ENCODE measurements at places on chromosomes 12 and 14. TPM values are rescaled to one million over a fixed set of nuclear protein-coding genes. Genes with fewer than 3 reads are reported as not detected.

GRCh38 chr12:41967668-41968500, 176.8 kb downstream of the GXYLT1 start:
- peak; percentile 77 for DNase-seq

- no peak for DNase-seq
These were observed 19.2 kb downstream of the CLIP1 start for GRCh38 chr12:122403115-122403770.

DNA sequence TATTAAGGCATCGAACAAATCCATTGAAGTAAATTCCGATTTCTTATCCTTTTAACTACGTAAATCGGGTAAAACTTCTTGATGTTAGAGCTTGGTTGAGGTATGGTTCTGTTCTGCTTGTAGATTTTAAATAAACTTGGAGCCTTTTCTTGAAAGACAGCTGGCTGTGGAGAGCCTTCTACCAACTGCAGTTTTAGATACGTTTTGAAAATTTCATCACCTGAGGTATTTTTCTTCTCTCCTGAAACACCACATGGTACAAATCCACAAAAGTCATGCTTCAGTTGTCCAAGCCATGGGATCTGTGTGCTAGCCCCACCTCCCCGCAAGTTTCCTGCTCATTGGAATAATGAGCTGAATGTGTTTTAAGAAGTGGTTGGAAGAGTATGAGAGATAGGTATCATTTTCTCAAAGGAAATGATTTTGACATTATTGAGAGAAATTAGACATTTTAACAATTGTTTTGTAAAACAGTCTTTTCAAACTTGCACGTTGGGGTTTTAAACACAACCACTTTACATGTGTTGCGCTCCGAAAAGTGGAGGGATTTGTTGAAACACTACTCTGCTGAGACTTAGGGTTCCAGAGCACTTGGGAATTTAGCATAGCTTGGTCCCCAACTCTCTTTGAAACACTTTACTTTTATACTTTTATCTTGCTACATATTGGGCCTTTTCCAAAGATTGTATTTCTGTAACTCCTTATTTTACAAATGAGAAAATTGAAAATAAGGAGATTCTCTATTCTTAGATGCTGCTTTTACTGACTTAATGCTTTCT, 1.4 kb downstream of the PPM1A start:
- DNase-seq, result no peak

GRCh38 chr14:57009585-57010515, 199.6 kb upstream of the OTX2 start:
- DNase-seq, result no peak

GRCh38 chr12:108055141-108055540, 73.9 kb upstream of the WSCD2 start:
- DNase-seq, result no peak

GRCh38 chr12:106645074-106645421, 62.2 kb downstream of the RFX4 start:
- DNase-seq, result no peak

GRCh38 chr14:33042591-33042990, 103.9 kb downstream of the NPAS3 start:
- DNase-seq, result no peak

- no peak for DNase-seq
These were observed 329.6 kb downstream of the ZFP36L1 start for GRCh38 chr14:68463299-68463698.

GRCh38 chr12:117334051-117334450, 27.4 kb downstream of the NOS1 start:
- DNase-seq, result no peak

GRCh38 chr12:47121146-47121545, 41.4 kb upstream of the AMIGO2 start:
- DNase-seq, result no peak

GRCh38 chr12:65586796-65587195, 237.5 kb upstream of the HMGA2 start:
- no peak for DNase-seq

DNA sequence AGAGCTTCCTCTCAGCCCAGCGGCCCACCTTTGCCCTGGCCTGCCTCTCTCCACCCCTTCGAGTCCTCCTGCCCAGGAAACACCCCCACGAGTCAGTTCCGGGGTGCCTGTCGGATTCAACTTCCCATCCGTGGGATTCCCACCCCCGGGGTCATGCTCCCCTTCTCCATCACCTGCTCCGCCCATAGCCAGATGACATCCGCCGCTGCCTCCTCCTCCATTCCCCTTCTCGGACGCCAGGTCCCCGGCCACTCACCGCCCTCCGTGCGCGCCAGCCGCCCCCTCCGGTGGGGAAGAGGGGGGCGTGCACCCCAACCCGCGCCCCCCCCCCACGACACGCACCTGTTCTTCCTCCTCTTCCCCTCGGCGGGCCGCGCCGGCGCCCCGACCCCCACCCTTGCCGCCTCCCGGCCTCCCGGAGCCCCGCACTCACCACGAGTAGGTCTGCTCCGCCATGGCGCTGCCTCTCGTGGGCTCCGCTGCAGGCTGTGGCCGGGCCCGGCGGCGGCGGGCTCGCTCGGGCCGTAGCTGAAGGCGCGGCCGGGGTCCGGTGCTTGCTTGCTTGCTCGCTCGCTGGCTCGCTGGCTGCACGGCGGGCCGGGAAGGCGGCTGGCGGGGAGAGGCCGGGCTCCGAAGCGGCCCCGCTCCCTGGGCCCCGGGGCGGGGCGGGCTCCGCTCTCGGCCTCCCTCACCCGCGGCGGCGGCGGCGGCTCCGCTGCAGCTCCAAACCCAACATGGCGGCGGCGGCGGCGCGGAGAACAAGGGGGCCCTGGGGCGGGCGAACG, 554 bp downstream of the SPPL3 start:
- DNase-seq, result peak; percentile 51

DNA sequence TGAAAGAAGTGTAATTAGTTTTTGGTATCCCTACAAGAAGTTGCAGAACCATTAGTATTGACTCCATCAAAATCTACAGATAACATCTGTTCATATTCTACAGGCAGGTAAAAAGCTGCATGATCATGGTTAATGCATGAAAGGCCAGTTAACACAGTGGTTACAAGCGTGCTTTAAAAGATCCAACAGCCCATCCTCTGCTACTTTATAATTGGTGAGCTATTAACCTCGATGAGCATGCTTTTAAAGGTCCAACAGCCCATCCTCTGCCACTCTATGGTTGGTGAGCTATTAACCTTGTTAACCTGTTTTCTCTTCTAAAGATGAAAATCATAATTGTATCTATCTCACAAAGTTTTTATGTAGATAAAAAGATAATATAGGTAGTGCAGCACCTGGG, 289.3 kb downstream of the DUSP6 start:
- no peak for DNase-seq

DNA sequence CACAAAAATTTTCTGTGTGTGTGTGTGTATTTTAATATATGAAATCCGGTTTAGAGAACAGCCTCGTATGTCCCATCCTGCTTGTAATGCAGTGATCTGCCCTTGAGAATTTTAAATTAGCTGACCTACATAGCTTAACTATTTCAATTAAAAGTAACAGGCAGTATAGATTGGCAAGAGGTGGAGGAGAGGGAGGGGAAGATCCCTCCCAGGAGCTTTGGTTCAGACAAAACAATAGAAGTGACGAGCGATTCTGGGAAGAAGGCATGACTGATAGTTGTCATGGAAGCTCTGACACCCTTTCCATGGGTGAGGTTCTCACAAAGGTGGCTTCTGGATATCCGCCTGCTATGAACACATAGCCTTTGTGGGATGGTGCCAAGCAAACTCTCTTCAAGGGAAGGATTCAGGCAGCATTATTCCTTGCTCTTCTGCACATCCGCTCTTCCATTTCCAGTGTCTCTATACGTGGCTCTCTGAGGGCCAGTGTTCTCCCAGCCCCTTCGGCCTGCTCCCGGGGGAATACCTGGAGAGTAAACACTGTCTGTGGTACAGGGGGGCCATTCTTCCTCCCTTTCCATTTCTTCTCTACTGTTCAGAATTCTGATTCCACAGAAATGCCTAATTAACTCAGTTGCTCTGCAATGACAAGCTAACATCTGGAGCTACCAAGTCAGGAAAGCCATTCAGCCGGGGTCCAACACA, 182.0 kb downstream of the CACNA1C start:
- DNase-seq, result no peak

DNA sequence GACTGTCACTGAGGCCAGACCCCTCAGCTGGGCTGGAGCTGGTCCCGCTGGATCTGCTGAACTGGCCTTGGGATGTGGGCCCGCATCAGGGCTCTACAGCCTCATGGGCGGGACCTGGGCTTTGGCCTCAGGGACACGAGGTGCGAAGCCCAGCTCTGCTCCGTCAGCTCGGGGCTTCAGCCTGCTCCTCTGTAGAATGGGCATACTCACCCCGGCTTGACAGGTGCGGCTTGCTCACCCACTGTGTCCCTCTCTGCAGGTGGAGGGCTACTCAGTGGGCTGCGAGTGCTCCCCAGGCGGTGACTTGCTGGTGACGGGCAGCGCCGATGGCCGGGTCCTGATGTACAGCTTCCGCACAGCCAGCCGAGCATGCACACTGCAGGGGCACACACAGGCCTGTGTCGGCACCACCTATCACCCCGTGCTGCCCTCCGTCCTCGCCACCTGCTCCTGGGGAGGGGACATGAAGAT, 57.6 kb downstream of the BEGAIN start:
- DNase-seq, result peak; percentile 19

DNA sequence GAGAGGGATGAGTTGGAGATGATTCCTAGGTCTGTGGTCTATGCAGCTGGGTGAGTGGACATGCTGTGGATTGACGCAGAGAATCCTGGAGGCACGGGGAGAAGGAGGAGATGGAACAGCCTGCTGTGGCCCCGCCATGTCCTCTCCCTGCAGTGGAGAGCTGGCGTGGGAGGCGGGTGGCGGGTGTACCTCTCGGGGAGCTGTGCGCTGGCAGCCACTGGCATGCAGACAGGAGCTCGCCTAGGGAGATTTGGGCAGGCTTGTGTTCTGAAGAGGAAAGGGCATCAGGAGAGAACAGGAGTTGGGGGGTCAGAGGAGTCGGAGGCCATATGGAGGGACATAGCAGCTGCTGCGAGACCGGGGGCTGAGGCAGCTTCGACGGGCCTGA, 56.1 kb downstream of the TECPR2 start:
- no peak for DNase-seq

DNA sequence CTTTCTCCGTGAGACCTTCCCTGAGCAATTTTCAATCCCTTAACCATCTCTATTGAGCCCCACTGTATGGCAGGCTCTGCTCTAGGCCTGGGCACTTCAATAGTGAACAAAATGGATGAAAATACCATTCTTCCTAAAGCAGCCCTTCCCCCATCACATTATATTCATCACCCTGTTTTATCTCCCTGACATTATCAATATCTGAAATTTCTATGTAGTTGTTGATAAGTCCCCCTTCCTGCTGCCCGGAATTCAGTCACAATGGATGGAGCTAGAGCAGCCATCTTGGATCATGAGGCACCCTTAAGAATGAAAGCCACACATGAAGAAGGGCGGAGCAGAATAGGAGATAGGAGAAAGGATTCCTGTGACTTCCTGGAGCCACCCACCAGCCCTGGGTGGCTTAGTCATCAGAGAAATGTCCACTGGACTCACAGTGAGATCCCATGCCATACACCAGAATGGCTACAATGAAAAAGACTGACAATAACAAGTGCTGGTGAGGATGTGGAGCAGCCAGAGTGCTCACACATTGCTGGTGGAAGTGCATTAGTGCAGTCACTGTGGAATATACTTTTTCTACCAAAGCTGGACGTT, 33.9 kb downstream of the SCARB1 start:
- DNase-seq, result no peak

- DNase-seq, result no peak
These were observed 4.0 kb downstream of the ATG101 start for GRCh38 chr12:52073531-52074381.

GRCh38 chr12:116332705-116333380, 55.4 kb upstream of the MED13L start:
- no peak for DNase-seq

- peak; percentile 24 for DNase-seq
These were observed 114.5 kb downstream of the ADGRD1 start for GRCh38 chr12:131067981-131068851.

DNA sequence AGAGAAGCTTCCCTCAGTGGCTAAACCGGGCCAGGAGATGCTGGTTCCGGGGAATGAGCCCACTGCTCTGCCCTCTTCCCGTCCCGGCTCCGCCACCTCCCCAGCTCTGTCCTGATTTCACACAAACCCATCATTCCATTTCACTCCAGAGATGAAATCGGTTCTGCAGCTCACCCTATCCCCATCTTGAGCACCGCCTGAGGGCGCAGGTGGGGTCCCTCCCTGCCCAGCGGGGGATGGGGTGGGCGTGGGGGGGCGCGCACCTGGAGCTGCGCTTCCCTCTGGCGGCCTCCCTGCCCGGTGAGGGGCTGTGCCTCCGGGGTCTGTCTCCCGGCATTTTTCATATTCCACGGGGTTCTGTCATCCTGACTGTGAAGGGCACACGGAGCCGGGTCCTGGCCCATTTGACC, 44.7 kb downstream of the NOC4L start:
- DNase-seq, result no peak

DNA sequence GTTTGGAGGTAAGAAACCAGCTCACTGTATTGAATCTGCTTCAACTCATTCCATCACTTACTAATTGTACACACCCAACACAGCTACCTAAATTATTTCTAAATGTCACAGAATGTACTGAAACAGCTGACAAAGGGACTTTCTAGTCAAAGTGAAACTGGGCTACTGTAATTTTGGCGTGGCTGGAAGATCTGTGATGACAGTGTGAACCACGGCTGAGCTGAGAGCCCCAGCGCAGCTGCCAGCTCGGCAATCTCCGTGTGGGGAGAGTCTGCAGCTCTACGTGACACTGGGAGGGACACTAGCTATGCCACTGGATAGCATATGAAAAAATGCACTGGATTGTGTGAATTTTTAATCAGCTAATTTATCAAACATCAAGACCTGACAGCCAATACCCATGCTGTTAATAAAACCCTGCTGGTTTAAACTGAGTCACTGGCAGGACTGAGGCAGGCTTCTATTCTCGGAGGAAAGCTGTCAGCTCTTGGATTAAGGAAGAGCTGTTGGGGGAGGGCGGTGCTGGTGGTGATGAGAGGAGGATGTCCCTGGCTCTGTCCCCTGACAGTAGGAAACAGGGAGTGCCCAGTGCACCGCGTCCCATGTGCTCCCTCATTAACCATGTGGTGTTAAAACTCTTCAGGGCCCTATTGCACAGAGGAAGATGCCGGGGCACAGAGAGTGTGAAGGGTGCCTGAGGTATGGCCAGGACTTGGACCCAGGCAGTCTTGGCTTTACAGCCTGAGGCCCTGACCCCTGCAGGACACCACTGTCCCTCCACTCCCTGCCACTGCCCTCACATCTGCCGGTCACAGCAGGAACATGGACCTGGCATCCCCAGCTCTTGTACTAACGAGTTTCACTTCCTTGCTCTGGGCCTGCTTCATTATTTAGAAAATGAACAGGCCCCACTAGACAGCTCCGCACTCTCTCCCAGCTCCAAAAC, 13.3 kb downstream of the SLC15A4 start:
- DNase-seq, result no peak

PDE3A gene
- 3.0 TPM for total RNA-seq

EID3 gene
- total RNA-seq, result 1.2 TPM

CIDEB gene
- total RNA-seq, result not detected

VRTN gene
- total RNA-seq, result 104 TPM

NFATC4 gene
- total RNA-seq, result 46.4 TPM

CAPZA3 gene
- total RNA-seq, result not detected

SUPT16H gene
- 215 TPM for total RNA-seq

RTRAF gene
- total RNA-seq, result 347 TPM

Data from H9 (cell line).